ENCODE measurements at places on chromosomes 12 and 14. TPM values are rescaled to one million over a fixed set of nuclear protein-coding genes. Genes with fewer than 3 reads are reported as not detected.

Gene SPIC
- total RNA-seq = not detected

Gene OR6C2
- not detected for total RNA-seq

Gene ADCY4
- 5.3 TPM for total RNA-seq

Gene CCDC184
- total RNA-seq = 0.43 TPM

Gene CD163L1
- total RNA-seq = 0.28 TPM

Gene ZNF140
- total RNA-seq = 31.4 TPM
